ENCODE measurements at places on chromosomes 5 and 9. TPM values are rescaled to one million over a fixed set of nuclear protein-coding genes. Genes with fewer than 3 reads are reported as not detected.

The ADAMTSL2 gene
- under 0.01 TPM for total RNA-seq

The SLC25A2 gene
- 0.54 TPM for total RNA-seq

DNA sequence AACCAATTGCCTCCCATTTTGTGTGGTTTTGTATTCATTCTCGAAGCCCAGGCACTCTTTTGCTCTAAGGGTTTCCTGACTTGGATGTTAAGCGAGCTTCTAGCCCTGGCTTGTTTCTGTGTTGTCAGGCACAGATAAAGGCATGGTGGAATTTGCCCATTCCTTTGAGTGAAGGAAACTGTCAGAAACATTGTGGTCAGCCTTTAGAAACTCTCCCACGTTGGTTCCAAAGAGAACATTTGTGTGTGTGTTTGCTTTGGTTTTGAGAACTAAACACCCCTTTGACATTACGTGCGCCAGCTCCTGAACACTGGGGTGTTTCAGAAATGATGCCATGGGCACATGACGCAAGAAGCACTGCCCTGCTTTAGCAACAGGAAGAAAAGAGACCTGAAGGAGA is 320.9 kb downstream of the NTRK2 start:
- DNase-seq = no peak

DNA sequence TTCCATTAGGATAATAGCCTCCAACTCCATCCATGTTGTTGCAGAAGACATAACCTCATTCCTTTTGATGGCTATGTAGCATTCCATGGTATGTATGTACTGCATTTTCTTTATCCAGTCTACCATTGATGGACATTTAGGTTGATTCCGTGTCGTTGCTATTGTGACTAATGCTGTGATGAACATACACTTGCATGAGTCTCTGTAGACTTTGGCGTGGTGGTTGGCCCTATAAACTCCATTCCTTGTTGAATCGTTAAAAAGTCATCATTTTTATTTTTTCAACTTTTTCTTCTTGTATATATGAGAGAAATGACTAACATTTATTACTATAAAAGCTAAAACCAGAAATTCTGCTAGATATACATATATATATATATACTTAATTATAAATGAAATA is 1491.9 kb upstream of the CDH6 start:
- DNase-seq = no peak

Data from hematopoietic multipotent progenitor cell (in vitro differentiated cells).